ENCODE measurements at places on chromosomes 16 and 17.

DNA sequence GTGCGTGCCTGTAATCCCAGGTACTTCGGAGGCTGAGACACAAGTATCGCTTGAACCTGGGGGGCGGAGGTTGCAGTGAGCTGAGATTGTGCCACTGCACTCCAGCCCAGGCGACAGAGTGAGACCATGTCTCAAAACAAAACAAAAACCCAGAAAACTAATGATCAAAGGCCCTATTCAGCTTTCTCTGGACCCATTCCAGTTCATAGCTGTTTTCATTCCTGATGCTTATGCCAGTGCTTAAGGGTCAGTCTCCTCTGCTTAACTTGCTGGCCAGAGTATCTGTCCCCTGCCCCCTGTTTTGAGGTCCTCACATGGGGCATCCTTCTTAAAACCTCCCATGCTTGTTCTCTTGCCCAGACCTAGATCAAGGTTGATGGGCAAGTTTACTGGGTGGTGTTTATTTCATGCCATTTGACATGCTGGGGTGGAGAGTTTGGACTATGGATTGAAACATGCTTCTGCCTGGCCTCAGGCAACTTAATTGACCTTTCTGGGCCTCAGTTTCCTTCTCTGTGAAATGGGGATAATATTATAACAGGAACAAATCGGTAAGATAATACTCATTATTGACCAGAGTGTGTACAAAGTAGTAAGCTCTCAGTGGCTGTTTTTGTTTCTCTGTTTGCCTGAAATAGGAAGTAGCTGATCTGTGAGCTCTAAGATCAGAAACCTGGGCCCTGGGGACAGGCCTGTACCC lies 369.8 kb downstream of the CPPED1 start:
- no peak for DNase-seq

DNA sequence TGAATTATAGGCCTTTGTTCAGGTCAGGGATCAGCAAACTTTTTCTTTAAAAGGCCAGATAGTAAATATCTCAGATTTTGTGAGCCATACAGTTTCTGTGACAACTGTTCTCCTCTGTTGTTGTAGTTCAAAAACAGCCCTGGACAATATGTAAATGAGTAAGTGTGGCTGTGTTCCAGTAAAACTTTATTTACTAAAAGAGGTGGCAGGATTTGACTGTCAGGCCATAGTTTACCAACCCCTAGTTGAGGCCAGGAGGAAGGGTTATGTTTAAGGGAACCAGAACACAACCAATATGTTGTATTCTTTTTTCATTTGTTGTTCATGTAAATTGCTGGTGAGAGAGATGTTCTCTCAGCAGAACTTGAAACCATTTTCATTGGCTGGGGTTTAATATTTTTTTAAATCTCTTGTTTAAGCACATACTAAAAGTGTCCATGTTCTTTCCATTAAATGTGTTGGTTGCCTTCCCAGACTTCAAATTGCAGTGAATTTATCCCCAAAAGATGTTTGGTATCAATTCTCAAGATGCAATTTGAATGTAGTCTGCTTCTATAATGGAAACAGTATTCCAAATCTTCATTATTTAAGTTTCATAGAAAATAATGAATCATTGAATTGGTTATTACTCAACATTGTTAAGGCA lies 260.3 kb downstream of the FTO start:
- no peak for DNase-seq

- peak; percentile 39 for DNase-seq
Measured at GRCh38 chr16:67013823-67014633, 14.9 kb upstream of the CBFB start.

- no peak for DNase-seq
Measured at GRCh38 chr17:63529711-63530556, 6.8 kb downstream of the KCNH6 start.

DNA sequence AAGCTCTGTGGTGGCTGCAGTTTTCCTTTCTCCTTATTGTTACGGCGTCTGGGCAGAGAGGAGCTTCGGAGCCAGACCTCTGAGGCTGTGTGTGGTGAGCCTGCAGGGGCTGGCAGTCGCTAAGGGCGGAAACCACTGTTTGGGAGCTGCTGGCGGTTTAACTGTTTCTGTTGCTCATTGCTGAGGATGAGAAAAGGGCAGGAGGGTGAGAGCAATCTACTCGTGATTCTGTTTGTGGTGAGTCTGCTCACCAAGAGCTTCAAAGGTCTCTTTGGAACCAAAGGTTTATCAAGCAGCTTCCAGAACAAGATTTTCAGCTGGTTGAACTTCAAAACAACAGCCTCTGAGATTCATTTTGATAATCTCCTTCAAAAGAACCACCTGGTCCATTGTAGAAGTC lies 143.9 kb downstream of the ANKFN1 start:
- no peak for DNase-seq

DNA sequence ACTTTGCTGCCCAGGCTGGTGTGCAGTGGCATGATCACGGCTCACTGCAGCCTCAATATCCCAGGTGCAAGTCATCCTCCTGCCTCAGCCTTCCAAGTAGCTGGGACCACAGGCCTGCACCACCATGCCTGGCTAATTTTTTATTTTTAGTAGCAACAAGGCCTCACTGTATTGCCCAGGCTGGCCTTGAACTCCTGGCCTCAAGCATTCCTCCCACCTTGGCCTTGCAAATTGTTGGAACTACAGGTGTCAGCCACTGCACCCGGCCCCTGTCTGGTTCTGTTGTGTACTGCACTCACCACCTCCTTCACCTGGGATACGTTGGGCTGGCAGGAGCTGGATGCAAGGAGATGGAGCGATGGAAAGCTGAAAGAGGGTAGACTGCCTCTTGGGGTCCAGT lies 8.5 kb downstream of the PLA2G15 start:
- DNase-seq: no peak

DNA sequence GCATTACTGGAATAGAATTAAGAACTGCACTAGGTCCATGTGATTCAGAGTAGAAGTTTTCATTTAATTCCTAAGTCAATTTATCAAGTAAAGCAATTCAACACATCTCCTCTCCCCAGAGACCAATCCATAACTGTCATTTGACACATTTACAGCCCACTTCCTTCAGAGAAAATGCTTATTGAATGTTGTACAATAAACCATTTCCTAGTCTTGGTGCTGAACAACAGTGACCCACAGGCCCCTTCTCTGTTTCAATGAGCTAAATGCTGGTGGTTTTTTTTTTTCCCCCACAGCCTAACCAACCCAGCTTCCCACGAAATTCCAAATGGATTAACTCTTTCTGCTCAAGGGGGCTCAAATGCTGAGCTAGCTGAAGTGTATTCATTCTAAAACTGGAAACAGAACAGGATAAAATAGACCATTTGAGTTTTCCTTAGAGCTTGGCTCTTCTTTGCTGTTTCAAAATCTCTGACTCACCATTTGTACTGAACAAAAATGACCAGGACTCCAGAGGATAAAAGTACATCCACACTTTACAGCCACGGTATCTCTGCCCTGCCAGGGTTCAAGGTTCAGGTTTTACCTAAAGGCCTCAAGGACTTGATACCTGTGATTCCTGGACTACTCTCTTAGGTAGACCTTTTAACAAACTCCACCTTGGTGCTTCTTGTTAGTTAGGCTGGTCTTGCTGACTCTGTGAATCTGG lies 62.3 kb downstream of the TMEM100 start:
- no peak for DNase-seq

DNA sequence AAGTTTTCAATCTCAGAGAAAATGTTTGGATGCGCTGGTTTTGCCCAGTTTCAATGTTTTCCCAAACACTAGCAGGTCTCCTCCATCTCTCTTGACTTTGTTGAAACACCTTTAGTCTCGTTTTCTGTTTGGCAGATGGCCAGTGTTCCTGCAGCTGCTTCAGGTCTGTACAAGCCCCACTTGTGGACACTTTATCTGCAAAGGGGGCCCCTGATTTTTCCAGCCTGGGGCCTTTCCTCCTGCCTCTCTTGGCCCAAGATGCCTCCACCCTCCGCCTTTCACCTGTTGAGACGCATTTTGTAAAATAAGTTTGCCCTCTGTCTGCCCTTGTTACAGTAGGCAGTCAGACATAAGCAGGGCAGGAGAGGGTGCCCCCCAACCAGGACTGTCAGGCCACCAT lies 21.8 kb upstream of the PRM1 start:
- no peak for DNase-seq

DNA sequence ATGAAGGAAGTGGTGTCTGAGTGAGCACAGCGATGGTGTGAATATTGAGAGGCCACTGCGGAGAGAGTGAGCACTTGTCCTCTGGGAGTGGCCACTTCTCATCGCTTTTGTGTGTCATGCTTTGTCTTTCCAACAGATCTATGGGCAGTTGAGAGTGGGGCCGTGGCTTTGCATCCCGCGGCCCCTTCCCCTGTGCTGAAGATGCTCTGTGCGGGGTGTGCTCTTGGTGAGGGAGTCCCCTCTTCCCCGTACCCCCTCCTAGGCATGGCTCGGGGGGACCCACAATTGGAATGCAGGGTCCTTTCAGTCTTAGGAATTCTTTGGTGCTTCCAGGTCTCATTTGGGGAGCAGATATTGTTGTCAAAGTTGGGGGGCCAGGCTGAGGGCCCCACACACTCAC lies 197.3 kb upstream of the WSCD1 start:
- DNase-seq: no peak

- DNase-seq: no peak
Measured at GRCh38 chr17:58338841-58339754, 10.5 kb upstream of the TSPOAP1 start.

DNA sequence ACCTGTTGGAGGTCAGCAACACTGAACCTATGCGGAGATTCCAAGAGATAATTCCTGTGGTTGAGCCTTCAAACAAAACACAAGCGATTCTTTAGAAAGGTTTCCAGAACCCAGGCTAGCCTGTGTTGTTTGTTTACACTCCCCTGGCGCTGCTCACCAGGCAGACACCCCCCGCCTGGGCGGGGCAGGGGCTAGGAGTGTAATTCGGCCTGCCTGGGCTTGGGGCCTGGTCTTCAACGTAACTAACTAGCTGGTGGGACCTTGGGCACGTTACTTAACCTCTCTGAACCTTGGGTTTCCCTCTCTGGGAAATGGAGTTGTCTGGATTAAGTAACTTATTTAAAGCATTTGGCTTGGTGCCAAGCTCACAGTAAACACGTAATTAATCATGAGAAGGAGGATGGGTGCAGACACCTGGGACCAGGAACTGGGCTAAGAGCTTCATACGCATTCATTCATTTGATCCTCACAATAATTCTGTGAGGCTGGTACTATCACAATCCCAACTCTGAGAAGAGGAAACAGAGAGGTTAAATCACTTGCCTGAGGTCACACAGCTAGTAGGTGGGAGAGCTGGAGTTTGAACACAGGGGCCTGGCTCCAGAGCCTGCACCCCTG lies 7.6 kb upstream of the ARHGAP27 start:
- no peak for DNase-seq

GRCh38 chr16:17801068-17801467 lies 330.3 kb upstream of the XYLT1 start:
- no peak for DNase-seq

GRCh38 chr16:1788708-1789100 lies 4.8 kb downstream of the IGFALS start:
- no peak for DNase-seq

DNA sequence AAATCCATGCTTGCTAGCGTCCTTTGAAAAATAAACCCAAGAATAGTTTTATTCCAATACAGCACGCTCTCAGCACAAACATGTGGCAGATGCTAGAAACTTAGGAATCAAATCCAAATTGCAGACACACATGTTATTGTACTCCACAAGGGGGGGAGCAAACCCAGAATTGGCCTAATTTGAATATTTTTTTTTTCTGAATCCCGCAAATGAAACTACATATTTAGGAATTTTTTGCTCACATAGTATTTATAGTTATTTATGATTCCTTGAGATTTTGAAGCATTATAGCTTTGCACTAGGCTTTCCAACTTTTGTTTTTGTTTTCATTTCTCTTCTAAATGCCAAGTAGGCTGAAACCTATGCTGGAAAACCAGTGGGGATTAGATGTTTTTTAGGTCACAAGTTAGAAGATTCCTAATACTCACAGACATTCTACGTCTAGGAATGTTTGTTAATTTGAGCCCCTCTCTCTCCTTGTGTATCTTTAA lies 59.3 kb upstream of the CDH11 start:
- no peak for DNase-seq

DNA sequence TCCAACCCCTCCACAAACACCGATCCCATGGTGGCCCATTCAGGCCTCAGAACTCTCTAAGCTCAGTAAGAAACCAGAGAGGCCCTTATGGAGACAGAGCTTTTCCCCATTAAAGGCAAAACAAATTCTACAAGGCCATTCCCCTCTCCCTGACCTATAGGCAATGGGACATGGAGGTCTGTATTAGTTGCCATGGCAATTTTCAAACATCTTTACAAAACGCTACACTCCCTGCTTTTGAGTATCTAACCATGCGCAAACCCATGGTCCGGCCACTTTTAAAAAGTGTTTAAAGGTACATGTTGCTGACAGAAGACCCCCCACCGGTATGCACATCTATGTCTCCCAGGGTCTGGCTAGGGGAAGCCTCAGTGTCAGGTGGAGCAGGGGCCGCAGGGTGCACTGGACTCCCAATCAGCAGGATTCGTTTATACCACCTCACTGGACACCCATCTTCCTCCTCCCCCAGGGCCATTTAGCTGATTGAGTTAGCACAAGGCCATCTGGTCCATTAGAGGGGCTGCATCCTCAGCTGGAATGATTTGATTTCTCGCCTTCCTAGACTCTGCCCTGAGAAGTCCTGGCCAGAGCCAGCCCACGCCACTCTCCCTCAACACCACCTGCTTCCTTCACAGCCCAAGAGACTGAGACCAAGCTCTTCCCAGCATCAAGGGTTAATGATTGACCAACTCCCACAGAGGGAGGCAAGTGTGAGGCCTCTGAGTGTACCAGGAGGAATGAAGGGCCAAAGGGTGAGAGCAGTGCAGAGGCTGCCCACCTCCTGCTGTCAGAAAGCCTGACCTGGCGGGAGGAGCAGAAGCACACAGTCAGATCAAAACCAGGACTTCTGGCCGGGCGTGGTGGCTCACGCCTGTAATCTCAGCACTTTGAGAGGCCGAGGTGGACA lies 10.9 kb downstream of the ACLY start:
- DNase-seq: no peak

DNA sequence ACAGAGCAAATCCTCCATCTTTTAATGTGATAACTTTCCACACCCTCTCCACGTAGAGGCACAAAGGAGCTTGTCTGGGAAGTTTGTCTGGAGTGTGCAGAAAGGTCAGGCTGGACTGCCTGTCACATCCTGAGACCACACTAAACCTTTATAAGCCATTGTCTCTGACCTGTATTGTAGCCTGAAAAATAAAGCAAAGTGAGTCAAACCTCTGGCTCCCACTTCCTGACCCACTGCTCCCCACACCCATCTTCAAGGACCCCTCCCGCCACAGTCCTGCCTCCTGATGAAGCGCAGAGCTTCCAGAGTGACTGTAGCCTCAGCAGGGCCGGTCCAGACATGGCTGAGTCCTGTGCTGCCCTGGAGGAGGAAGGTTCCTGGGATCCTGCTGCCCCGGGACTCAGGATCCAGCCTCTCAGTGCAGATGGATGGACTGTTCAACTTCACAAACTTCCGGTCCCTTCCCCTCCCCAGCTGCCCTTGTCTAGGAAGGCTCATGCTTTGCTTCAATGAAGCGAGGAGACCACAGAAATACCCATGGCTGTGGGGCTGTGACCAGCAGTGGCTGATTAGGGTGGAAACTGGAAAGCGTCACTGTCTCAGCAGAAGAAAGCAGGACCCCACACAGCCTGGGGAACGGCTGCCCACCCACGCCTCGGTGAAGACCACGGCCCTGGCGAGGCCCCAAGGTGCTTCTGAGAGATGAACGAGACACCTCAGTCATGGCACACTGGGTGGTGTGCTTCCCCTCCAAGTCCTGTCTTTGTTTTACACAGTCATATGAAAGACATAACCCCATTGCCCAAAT lies 30.9 kb upstream of the CLEC18B start:
- DNase-seq: no peak

GRCh38 chr17:55330344-55330933 lies 65.7 kb downstream of the HLF start:
- no peak for DNase-seq

GRCh38 chr17:50642722-50643656 lies 8.3 kb downstream of the ABCC3 start:
- DNase-seq: no peak

All from stimulated activated CD4-positive, alpha-beta T cell treated with anti-CD3 and anti-CD28 coated beads, Interleukin-1b, Interleukin-23, amount 100 ng/mL, for 1 hour (primary cell).